NCI-H226 (cell line): ENCODE measurements at places on chromosomes 11 and 22.

DNA sequence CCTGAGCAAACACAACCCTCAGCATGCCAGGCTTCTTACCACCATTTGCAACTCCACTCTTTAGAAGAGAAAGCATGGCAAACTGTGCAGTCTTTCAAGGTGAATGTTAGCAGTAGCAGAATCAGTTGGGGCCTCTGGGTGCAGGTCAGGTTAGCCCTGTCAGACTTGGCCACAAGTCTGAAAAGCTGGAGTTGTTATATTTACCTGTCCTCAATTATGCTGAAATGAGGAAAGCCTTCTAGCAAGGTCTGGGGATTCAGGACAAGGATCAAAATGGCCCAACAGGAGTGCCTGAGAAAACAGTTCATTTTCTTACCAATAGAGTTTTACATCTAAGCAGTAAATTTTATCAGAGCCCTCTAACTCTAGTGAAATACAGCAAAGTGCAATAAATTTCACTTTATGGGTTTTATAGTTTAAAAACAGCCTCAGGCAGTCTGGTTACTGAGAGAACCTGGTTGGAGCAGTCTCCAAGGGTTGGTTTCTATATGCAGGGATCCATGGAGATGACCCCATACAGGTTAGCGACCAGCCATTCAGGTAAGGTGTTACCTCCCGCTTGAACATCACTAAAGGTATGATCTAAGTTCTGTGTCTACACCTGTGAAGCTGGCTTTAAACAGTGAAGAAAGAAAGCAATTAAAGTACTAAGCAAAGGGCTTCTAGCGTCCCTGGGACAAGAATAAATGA lies 212.5 kb upstream of the MPPED2 start:
- no peak for DNase-seq

GRCh38 chr11:106011481-106011880 lies 10.6 kb downstream of the MSANTD4 start:
- no peak for DNase-seq

GRCh38 chr11:80849253-80849652 lies 1408.4 kb upstream of the TENM4 start:
- no peak for DNase-seq

DNA sequence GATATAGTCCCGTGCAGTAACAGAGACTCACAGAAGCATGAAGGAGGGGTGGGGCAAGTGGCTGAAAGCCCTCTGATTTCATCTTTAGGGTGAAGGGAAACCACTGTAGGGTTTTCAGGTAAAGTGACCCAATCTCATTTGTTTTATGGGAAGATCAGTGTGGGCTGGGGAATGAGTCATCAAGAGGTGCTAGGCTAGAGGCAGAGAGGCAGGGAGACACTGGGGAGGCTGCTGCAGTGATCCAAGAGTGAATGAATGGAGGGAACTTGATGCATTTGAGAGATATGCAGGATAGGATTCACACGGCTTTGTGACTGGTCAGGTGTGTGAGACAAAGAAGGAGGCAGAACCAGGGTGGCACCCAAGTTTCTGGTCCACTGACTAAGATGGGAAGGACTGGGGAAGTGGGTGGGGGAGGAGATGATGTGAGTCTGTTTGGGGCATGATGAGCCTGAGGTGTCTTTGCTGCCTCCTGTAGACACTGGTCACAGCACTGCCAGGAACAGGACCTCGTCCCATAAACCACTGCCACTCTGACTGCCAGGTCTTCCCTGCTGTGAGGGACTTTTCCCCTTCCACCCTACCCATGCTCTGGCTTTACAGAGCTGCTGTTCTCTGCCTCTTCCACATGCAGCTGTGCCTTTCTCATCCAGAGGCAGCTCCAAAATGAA lies 239.0 kb downstream of the TENM4 start:
- DNase-seq, result peak; percentile 9

GRCh38 chr11:9001736-9002135 lies 2.1 kb downstream of the NRIP3 start:
- DNase-seq, result peak; percentile 64

DNA sequence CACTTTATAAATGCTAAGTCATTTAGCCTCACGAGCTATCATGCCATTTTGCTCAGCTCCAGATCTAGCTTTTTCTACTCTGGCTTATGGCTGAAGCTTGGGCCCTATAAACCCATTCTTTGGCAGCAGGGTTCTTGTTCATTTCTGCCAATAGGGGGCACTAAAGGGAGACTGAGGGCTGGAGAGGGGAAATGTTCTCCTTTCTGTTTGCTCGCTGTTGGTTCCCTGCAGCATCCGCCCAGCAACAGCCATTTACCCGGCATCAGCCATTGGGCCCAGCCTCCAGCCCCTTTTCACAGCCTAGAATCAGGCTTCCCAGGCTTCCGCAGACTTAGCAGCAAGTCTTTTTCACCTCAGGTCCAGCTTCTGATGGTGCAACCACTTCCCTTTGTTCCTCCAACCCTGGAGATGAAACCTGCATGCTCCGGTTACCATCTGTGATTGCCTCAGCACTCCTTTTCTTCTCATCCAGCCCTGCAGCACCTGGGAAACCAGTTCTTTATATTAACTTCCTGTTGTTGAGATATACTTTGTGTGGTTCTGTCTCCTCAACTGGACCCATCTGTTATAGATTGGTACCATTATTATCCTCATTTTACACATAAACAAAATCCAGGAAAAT lies 4.2 kb upstream of the ME3 start:
- peak; percentile 35 for DNase-seq

GRCh38 chr11:127059750-127060149 lies 59.2 kb upstream of the KIRREL3 start:
- no peak for DNase-seq

- DNase-seq, result no peak
Measured at GRCh38 chr11:9495803-9496514, 35.1 kb downstream of the ZNF143 start.

DNA sequence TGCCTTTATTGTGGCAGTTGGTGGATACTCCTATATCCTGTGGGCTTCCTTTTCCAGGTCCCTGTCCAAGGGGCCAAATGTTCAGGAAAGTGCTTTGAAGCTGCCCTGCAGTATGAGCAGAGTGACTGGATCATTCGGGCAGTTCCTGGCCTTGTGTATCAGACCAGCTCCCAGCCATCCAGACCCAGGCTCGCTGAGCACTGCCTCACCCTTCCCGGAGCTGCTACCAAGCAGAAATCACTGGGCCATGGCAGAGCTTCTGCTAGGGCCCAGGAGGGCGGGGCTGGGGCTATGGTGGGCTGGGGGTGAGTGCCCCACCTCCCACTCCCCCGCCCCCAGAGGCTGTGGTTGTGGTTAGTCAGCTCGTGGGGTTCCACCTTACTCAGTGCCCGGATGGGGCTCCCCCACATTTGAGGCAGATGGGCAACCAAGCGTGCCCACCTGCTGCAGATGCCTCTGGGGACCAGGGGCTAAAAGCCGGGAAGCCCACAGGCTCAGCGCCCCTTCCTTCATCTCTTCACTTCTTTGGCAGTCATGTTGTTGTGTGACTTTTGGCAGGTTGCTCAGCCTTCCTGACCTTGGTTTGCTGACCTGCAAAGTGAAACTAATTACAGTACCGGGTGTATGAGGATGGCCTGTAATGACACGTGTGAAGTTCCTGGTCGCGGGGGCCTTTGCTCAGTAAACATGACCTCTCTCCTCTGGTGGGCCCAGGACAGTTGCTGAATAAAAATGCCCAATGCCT lies 2.1 kb upstream of the LRRC32 start:
- no peak for DNase-seq

- DNase-seq, result no peak
Measured at GRCh38 chr22:48314073-48314472, 1513.6 kb downstream of the BRD1 start.

DNA sequence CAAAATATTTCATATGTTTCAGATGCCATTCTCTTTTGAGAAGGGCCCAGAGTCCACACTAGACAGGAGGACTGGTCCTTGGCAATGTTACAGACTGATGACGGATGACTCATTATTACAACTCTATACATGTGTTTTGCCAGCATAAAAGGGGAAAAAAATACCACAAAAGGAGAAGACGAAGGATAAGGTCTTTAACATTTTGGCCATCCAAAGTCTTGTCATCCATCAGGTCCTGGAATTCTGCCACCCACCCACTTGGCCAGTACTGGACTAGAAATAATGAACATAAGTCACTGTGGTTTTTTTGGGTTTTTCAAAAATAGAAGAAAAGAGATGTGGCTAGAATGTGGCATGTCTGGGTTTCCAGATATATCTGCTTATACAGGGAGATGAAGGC lies 57.7 kb upstream of the BDNF start:
- DNase-seq, result peak; percentile 71

- DNase-seq, result no peak
Measured at GRCh38 chr11:584287-584686, 8.0 kb downstream of the PHRF1 start.
